ENCODE measurements at places on chromosomes 7 and 10.

- DNase-seq = no peak
These were observed 7.3 kb downstream of the ELMO1 start for GRCh38 chr7:37441386-37441760.

- DNase-seq = no peak
These were observed 8.2 kb downstream of the COL26A1 start for GRCh38 chr7:101370836-101371235.

DNA sequence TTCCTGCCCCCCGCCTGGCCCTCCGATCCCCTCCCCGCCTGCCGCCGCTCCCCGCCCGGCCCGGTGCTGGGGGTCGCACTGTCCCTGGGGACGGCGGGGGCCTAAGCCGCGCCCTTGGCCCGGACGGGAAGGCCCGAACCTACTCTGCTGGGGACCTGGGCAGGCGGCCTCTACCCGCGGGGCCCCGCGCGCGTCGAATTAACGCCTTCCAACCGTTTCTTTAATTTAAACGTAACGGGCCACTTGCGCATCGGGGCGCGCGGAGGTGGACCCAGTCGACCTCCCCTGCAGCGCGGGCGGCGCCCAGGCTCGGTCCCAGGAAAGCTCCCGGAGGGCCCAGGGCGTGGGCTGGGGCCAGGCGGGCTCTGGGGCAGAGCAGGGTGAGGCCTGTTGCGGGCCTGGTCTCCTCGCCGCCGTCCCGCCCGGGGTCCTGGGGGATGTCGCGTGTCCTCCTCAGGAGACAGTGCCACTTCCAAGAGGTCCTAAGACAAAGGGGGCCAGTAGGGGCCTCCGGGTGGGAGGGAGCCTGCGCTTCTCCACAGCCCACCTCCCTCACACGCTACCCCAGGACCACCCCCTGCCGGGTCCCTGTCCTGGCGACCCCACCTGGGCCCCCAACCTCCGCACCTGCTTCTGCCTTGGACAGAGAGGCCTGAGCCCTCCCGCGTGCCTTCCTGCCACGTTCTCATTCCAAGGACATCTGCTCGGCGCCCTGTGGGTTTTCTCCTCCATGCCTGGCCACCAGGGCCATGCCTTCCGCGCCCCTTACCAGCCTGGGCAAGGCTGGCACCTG, 658 bp upstream of the PTPRN2 start:
- DNase-seq = no peak

DNA sequence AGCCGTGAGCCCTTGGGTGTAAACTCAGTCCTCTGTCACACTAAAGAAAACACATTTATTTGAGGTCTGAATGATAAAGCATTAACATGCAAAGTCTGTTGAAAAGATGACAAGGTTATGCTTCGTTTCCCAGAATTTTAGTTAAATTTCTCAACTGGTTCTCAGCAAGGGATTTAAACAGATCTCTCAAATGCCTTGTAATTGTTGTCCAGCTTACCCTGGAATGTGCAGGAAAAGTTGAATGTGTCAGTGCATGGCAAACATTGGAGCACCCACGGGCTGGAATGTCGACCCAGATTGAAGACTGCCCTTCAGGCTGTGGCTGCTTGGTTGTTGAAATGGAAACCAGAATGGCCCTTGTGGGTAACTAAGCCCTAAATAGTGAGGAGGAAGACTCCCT, 191.8 kb downstream of the TRIL start:
- no peak for DNase-seq

DNA sequence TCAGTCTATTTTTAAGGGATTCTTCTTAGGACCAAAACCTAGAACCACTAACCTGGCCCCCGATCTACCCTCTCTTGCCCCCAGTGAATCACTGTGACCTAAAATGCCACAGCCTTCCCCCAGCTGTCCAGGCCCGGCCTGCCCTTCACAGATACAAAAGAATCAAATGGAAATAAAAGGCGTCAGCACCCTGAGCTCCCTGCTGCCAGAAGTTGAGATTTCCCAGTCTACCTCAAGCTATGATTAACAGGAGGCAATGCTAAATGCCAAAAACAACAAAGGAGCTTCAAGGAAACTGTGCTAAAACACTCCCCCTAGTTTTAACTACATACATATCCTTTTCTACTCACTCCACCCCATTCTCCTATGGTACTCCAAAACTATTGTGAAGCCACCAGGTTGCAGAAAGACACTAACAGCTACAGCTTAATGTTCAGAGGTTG, 67.8 kb downstream of the GSAP start:
- DNase-seq = no peak

DNA sequence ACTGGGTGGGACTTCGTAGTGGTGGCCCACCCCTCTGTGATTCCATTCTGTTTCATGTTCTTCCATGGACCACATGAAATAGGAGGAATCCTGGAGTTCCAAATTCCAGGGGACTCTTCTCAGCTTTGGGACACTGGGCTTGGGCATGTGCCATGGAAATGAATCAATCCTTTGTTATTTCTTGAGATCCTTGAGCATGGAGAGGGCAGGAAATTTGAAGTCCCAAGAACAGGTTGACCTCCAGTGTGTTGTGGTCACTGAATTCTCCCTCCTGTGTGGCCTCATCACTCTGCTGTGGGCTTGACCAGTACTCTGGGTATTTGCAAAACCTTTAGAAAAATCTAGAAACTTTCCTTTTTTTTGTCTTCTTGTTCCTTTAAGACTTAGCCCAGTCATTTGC, 22.7 kb downstream of the TACR2 start:
- DNase-seq = no peak

GRCh38 chr10:4191894-4192293, 406.9 kb upstream of the KLF6 start:
- no peak for DNase-seq
